ENCODE measurements at places on chromosomes 1 and 21. TPM values are rescaled to one million over a fixed set of nuclear protein-coding genes. Genes with fewer than 3 reads are reported as not detected.

- no peak for DNase-seq
- H3K4me3 ChIP-seq: no peak overlapping the region
- H3K27me3 ChIP-seq: no peaks in the 10 kb centered on the region
- H3K36me3 ChIP-seq: no peaks in the 10 kb centered on the region
- no peak overlapping the region for H3K27ac ChIP-seq
These were observed 27.0 kb downstream of the PCNX2 start for GRCh38 chr1:233268389-233269022.

- no peaks in the 10 kb centered on the region for H3K4me1 ChIP-seq
- no peaks in the 10 kb centered on the region for H3K36me3 ChIP-seq
- no peak for DNase-seq
- H3K27me3 ChIP-seq: no peaks in the 10 kb centered on the region
- H3K27ac ChIP-seq: no peak overlapping the region
- no peak overlapping the region for H3K4me3 ChIP-seq
These were observed 24.3 kb upstream of the ELAVL4 start for GRCh38 chr1:50084389-50084788.

DNA sequence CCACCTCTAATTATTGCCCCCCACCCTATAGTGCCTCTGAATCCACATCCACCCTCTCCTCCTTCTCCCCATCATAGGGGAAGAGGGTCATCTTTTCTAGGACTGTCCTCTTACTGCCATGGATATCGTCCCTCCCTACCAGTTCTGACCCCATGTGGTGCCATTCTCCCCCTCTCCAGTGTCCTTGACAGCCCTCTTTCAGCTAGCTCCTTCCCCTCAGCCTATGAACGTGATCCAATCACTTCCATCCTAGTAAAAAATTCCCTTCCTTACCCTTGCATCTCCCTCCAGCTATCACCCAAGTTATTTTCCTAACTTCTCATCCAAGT, 172.7 kb downstream of the RRAGC start:
- H3K27me3 ChIP-seq: no peaks in the 10 kb centered on the region
- no peak for DNase-seq
- H3K4me3 ChIP-seq: no peak overlapping the region
- H3K36me3 ChIP-seq: no peaks in the 10 kb centered on the region
- no peaks in the 10 kb centered on the region for H3K4me1 ChIP-seq
- H3K27ac ChIP-seq: no peak overlapping the region

- no peak overlapping the region for H3K4me3 ChIP-seq
- H3K27ac ChIP-seq: no peak overlapping the region
- H3K4me1 ChIP-seq: no peaks in the 10 kb centered on the region
- no peaks in the 10 kb centered on the region for H3K27me3 ChIP-seq
- DNase-seq: no peak
These were observed 77.4 kb downstream of the ACBD6 start for GRCh38 chr1:180424848-180425457.

GRCh38 chr1:219529116-219529515, 83.8 kb downstream of the ZC3H11B start:
- no peak overlapping the region for H3K4me3 ChIP-seq
- no peaks in the 10 kb centered on the region for H3K4me1 ChIP-seq
- DNase-seq: no peak
- no peak overlapping the region for H3K27ac ChIP-seq

GRCh38 chr1:11670747-11671146, 6.7 kb downstream of the FBXO6 start:
- no peak overlapping the region for H3K4me3 ChIP-seq
- H3K27ac ChIP-seq: no peak overlapping the region
- H3K27me3 ChIP-seq: no peaks in the 10 kb centered on the region
- no peak for DNase-seq

GRCh38 chr1:18211764-18212163, 104.2 kb downstream of the IGSF21 start:
- no peak overlapping the region for H3K27ac ChIP-seq
- no peaks in the 10 kb centered on the region for H3K27me3 ChIP-seq
- H3K4me3 ChIP-seq: no peak overlapping the region
- no peak for DNase-seq
- no peaks in the 10 kb centered on the region for H3K36me3 ChIP-seq
- no peaks in the 10 kb centered on the region for H3K4me1 ChIP-seq

DNA sequence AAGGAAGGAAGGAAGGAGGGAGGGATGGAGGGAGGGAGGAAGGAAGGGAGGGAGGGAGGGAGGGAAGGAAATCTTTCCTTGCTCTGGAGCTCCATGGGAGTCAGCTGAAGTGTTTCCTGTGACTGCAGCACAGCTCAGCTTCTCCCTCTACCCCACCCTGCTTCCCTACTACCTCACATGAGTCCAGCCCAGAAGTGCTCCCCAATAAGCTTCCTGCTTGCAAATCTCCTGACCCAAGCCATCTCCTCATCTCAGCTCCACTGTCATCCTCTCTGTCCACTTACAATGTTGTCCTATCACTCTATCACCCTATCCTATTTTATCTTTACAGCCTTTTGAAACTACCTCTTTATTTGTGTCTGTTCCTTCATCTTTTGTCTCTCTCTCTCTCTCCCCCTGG, 52.9 kb upstream of the SSBP3 start:
- no peaks in the 10 kb centered on the region for H3K36me3 ChIP-seq
- H3K4me3 ChIP-seq: no peak overlapping the region
- H3K27me3 ChIP-seq: no peaks in the 10 kb centered on the region
- no peak overlapping the region for H3K27ac ChIP-seq

DNA sequence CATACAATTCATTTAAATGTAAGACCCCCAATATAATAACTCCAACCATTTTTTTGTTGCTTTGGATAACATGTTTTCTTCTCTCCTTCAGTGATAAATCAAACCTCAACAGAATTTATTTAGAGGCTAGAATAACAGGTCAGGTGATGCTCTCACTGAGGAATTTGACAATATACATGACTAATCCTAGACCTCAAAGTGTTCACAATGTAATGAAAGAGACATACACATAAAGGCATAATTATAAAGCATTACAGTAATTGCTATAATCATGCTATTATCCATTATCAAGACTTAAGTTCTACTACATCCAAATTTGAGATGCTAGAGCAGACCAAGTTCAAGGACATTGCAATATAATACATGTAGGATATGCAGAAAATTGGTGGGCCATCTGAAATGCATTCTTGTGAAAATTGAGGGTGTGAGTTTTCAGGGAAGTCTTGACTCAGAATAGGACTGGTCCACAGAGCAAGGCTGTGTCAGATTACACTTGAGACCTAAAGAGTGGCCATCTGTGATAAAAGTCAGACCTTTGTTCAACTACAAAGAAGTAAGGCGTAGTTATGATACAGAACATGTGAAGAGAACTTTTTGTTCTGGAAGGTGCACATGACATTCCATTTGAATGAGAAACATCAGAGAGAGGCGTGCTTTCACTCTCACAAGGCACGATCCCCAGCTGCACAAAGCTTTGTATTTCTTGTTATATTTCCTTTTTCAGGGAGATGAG, 45.5 kb downstream of the UTP25 start:
- no peak overlapping the region for H3K4me3 ChIP-seq
- no peaks in the 10 kb centered on the region for H3K4me1 ChIP-seq
- no peaks in the 10 kb centered on the region for H3K36me3 ChIP-seq
- H3K27ac ChIP-seq: no peak overlapping the region

DNA sequence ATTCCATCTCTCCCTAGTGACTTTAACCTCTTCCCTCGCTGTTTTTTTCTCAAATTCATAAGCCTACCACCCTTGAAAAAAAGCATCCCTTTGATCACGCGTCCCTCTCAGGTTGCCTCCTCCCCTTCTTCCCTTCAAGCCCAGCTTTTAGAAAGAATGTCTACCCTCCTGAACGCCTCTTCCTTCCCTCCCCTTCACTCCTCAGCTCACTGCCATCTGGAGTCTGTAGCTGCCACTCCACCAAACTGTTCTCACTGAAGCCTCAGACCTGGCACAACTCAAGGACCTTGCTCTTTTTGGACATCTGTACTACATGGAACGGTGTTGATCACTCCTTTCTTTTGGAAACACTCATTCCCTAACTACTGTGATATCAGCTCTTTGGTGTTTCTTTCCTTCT, 80.6 kb downstream of the SLC25A24 start:
- H3K4me1 ChIP-seq: no peaks in the 10 kb centered on the region
- H3K36me3 ChIP-seq: no peaks in the 10 kb centered on the region
- H3K4me3 ChIP-seq: no peak overlapping the region
- DNase-seq: no peak

DNA sequence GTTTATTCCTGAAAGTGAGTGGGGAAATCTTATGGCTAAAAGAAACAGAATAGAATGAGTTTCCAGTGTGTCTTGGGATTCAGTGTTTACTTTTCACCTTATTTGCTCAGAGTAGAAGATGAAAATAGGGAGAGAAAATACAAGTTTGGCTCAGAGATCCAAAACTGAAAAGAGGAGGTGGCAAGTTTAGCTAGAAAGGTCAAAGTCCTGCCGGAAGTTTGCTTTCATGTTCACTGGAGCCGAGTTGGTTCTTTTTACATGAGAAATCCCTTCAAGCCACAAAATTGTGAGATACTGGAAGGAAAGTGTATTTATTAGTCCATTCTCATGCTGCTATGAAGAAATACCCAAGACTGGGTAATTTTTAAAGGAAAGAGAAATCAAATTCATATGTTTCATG, 604.6 kb downstream of the MRPL39 start:
- H3K36me3 ChIP-seq: no peaks in the 10 kb centered on the region
- no peak for DNase-seq
- no peaks in the 10 kb centered on the region for H3K4me1 ChIP-seq
- no peak overlapping the region for H3K4me3 ChIP-seq

DNA sequence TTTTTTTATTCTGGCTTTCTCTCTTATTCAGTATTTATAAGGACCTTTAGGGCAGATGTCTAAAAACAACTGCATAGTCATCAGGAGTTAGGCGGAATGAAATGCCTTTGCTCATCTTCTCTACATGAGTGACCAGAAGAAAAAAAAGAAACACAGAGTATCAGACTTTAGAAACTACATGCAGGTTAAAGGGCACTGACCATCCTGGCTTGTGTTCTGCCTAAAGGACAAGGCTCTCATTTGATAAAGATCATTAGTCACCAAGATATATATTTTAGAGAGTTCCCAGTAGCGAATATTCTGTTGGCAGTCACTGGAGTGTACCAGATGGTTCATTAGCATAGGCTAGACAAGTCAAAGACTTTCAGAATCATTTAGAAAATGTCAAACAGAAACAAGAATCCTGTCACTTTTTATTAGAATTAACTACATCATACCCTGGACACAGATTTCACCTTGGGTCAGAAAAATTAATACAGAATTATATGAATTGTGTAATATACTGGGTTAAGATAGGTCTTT, 145.6 kb downstream of the NR5A2 start:
- no peak overlapping the region for H3K27ac ChIP-seq
- H3K4me3 ChIP-seq: no peak overlapping the region
- no peaks in the 10 kb centered on the region for H3K27me3 ChIP-seq
- no peaks in the 10 kb centered on the region for H3K4me1 ChIP-seq

DNA sequence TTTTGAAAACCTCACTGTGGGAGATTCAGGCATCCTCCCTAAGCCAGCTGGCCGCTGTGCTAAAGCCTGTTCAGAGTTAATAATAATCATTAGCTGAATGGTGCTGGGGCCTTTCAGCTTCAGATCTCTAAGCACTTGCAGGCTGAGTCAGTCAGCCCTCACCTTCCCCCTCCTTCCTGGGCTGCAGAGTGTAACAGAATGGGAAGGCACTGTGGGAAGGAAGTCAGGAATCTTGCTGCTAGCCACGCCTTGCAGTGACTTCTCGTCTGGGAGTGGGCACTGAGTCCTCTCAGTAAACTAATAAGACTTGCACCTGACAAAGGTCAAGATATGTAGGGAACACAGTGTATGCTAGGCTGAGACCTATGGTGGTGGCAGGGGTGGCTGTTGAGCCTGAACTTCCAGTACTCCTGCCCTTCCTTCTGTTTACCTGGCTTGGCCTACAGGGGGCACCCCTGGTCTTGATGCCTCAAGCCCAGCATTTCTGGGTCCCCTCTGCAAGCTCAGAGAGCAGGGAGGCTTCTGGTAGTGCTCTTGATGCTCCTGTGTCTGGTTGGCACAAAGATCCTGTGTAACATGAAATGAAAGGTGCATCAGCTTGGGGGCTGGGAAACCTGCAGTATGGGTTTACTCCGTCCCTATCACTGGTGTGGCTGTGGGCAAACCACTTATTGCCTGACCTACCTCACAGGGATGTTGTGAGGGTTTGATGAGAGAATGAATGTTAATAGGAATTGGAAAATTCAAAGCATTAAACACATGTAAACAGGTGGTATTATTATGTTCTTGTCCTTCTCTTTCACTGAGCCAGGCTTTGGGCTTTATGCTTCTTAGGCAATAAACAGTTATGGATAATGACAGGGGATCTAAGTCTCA, 6.0 kb downstream of the CYB561D1 start:
- no peak overlapping the region for H3K4me3 ChIP-seq
- no peaks in the 10 kb centered on the region for H3K36me3 ChIP-seq
- no peak for DNase-seq
- H3K27ac ChIP-seq: no peak overlapping the region

- H3K27ac ChIP-seq: no peak overlapping the region
- no peaks in the 10 kb centered on the region for H3K36me3 ChIP-seq
- H3K27me3 ChIP-seq: no peaks in the 10 kb centered on the region
- no peaks in the 10 kb centered on the region for H3K4me1 ChIP-seq
- no peak for DNase-seq
These were observed 57.1 kb upstream of the RPL11 start for GRCh38 chr1:23634518-23634839.

DNA sequence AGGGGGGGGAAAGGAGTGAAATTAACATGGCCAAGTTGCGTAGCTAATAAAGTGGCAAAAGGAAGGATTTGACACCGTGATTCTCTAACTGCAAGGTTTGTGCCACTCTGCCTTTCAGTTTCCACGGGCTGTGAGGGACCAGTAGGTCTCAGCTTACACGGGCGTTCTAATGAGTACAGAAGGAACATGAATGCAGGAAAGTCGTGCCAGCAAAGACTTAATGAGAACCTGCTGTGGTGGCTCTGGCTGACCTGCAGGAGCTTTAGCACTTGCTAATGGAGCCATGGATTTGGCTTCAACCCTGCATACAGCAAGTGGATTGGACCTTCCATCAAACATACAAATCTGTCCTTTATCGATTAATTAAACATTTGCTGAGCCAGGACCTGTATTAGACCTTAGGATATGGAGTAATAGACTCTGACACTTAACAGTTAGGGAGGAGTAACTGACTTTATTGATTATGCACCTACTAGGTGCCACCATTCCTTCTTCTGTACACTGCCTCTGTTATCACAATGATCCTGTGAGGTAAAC, 15.1 kb upstream of the PITHD1 start:
- H3K27me3 ChIP-seq: no peaks in the 10 kb centered on the region
- H3K4me1 ChIP-seq: no peaks in the 10 kb centered on the region
- H3K27ac ChIP-seq: no peak overlapping the region
- no peak for DNase-seq
- H3K4me3 ChIP-seq: no peak overlapping the region

- no peak overlapping the region for H3K4me3 ChIP-seq
- no peaks in the 10 kb centered on the region for H3K4me1 ChIP-seq
- DNase-seq: no peak
These were observed 575.6 kb downstream of the AGBL4 start for GRCh38 chr1:49448200-49448599.

NKAIN1 gene
- total RNA-seq: 0.30 TPM

RPE65 gene
- not detected for total RNA-seq

CADM3 gene
- total RNA-seq: 41.2 TPM

EPHA2 gene
- 25.9 TPM for total RNA-seq

ASCL5 gene
- not detected for total RNA-seq

SPRR2G gene
- not detected for total RNA-seq

GJA9 gene
- total RNA-seq: not detected
